CD14-positive monocyte (primary cell): ENCODE measurements at places on chromosomes 13 and 19.
A peak's percentile ranks its signal among the peaks of the same experiment; 100 is the strongest.

DNA sequence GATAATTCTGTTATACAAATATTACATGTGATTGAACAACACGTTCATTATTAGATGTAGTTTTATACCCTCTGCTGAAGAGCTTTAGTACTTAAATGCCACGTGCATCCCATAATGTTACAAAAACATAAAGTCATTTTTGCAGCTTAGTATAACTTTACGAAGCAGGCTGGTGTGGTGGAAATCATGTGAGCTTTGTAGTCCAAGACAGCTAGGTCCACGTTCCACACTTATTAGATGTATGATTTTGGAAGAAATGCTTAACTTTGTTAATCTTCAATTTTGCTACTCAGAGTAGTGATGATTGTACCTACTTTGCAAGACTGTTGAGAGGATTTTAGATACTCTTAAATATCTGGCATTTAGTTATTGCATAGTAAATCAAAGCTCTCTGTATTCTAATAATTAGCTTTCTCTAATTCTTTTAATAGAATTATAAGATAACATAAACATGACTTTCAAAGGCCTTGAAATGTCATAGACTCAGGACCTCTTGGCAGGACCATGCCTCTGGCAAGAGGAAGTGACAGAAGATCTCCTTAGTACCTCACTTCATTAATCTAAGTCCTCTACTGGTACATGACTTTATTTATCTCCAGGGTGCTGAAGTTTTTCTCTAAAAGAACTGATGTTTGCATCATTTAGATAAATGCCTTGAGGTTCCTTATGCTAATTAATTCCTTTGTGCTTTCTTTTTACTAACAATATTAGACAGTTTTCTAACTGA lies 153.7 kb downstream of the PCDH20 start:
- no peak for DNase-seq

DNA sequence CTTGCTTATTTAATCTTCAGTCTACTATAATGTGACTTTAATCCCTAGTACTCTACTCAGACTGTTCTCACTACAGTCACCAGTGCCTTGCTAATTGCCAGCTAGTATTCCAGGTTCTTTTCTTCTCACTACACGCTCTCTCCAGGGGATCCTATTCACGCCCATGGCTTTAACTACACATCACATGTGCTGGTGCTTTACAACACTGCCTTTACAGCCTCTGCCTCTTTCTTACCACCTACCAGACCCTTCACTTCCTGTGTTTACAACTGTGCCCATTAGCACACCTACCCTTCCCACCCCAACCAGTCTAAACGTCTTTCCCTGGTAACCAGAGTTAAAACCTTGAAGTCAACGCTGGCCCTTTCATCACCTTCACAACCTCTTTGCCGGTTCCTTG lies 249.5 kb downstream of the DNAJC15 start:
- no peak for DNase-seq

- DNase-seq = no peak
These were observed 2.2 kb downstream of the PSMD8 start for GRCh38 chr19:38376576-38376975.

- no peak for DNase-seq
These were observed 29.0 kb upstream of the MIER2 start for GRCh38 chr19:373391-374182.

- DNase-seq = no peak
These were observed 33.8 kb upstream of the SACS start for GRCh38 chr13:23467048-23467931.

DNA sequence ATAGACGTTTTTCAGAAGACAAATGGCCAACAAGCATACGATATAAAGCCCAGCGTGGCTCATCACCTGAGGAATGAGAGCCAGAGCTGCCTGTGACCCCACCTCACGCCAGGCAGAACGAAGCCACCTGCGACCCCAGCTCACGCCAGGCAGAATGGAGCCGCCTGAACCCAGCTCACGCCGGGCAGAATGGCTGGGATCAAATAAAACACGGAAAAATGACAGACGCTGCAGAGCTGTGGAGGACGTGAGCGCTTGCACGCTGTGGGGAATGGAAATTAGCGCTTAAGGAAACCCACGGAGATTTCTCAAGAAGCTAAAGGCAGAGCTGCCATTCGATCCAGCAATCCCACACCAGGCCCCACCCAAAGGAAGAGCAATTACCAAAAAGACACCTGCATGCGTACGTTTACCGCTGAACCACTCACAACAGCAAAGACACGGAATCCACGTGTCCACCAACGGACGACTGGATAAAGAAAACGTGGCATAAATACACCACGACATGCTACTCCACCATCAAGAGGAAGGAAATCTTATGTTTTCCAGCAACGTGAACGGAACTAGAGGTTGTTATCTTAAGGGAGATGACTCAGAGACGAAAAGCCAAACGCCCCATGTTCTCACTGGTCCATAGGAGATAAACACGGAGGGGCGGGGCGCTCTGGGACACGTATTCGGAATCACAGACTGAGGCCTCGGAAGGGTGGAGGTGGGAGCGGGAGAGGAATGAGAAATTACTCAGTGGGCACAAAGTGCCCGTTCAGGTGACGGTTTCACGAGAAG lies 30.7 kb upstream of the C13orf46 start:
- DNase-seq = no peak

DNA sequence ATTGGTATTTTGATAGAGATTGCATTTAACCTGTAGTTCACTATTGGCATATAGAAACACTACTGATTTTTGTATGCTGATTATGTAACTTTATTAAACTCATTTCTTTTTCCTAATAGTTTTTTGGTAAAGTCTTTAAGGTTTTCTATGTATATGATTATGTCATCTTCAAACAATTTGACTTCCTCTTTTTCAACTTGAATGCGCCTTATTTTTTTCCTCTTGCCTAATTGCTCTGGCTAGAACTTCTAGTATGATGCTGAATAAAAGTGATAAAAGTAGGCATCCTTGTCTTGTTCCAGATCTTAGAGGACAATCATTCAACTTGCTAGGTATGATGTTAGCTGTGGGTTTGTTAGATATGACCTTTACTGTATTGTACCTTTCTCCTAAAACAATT lies 1034.9 kb downstream of the PCDH9 start:
- no peak for DNase-seq

DNA sequence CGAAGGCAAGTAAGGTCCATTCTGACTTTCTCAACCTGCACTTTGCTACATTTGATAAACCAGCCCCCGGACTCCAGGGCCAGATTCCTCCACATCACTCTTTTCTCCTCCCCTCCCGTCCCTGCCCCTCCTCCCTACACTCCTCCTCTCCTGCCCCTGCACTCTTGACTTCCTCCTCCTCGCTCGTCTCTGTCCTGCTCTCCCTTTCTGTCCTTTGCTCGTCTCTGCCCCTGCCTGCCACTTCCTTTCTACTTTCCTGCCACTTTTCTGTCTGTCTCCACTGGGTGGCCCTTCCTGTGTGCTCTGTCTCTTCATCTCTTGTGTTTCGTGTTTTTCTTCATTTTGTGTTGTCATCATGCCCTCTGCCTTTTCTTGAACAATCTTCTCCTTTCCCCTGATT lies 7.0 kb downstream of the U2AF2 start:
- no peak for DNase-seq

- DNase-seq = no peak
These were observed 35.4 kb downstream of the RFX2 start for GRCh38 chr19:6074709-6075403.

- peak; percentile 23 for DNase-seq
These were observed 339.0 kb downstream of the RFC3 start for GRCh38 chr13:34156841-34157365.

- DNase-seq = no peak
These were observed 5.0 kb downstream of the RPL36 start for GRCh38 chr19:5694956-5695648.

DNA sequence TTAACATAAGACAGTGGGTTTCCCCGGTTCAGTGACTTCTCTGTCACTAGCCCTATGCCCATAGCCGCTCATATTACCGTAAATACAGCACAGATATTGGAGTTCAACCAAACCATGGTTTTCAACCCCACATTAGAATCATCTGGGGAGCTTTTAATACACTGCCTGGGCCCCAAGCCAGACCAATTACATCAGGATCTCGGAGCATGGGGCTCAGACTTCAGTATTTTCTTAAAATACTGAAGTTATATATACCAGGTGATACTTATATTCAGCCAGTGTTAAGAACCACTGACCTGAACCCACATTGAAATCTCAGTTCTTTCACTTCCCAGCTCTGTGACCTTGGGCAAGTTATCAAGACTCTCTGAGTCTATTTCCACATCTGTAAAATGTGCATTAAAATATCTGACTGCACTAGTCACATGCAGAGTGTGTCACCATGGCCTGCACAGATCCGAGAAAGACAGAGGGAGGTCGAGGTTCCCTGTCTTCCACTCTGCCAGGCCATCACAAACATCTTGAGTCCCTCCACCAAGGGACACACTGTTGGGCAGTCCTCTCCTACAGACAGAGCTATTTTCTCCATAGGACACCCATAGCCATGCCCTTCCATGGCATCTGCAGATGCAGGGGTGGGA lies 32.2 kb upstream of the IPO5 start:
- no peak for DNase-seq

- no peak for DNase-seq
These were observed 228.8 kb upstream of the STARD13 start for GRCh38 chr13:33514362-33514761.

DNA sequence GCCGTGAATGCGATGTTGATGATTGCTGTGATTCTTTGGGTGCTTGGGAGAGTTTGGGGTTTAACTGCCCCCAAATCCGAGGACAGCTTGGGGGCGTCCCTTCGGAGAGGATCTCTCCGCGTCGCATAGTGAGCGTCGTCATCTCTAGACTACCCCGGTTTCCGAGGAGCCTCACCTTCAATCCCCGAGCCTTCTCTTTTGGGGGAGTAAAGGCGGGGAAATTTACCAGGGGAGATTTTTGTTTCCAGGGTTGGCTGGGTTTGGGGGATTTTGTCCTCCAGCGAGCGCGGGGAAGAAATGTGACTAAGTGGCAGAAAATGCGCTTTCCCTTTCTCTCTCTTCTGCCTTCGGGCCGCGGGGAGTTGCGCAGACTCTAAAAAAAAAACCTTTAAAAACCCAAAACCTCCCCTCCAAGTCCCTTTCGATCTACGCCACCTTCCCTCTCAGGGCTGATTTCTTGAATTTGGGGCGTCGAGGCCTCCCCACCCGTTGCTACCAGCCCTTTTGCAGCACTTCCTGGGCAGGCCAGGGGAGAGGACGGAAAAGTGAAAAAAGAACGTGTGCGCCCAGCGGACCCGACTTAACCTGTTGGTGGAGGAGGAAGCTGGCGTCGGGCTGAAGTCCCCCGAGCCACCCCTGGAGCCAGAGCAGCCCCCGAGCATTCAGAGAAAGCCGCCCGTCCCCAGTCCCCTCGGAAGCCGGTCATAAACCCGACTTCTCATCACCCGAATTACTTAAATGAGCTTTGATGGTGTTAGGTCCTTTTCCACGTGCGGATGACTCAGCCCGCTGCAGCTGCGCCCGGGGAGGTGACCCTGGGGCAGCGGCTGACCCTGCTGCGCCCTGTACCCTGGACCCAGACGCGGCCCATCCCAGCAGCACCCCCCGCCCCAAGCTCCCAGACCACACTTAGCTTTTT lies 17.7 kb downstream of the NFIX start:
- peak; percentile 47 for DNase-seq

- no peak for DNase-seq
These were observed 581 bp downstream of the RPL18 start for GRCh38 chr19:48618278-48618915.

- no peak for DNase-seq
These were observed 151.7 kb downstream of the DLEU7 start for GRCh38 chr13:50691681-50692263.

- DNase-seq = no peak
These were observed 130.1 kb downstream of the KLF12 start for GRCh38 chr13:74004109-74004508.

DNA sequence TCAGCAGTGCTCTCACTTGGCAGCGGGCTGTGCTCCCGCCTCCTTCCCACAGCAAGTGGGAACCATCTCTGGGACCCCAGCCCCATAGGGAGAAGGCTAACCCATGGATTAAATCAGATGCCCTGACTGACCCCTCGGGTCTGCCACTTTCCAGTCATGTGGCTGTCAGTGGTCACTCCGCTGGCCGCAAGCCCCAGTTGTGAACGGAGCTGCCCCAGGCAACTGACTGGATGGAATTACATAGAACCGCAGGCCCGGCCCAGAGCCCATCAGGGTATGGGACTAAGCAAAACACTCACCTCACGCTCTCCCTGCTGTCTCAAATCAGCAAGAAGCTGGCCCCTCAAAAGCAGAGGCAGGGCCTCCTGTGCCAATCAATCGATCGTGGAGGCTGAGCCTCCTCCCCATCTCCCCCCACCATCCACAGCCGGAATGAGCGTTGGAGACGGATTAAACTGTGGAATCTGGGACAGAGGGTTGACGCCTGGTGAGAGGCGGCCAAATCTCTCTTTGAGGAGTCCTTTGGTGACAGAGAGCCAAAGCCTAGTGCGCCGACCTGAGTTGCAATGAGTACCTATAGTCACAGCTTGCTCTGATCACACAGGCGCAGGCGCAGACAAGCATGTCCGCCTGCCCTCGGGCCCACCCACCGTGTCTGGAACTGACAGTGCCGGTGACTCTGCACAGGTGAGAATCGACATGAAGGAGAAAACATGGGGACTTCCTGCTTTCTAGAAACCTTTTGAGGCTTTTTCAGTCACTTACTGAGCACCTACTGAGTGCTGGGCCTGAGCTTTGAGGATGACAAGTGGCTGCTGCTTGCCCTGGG lies 38.7 kb downstream of the PBX4 start:
- no peak for DNase-seq

DNA sequence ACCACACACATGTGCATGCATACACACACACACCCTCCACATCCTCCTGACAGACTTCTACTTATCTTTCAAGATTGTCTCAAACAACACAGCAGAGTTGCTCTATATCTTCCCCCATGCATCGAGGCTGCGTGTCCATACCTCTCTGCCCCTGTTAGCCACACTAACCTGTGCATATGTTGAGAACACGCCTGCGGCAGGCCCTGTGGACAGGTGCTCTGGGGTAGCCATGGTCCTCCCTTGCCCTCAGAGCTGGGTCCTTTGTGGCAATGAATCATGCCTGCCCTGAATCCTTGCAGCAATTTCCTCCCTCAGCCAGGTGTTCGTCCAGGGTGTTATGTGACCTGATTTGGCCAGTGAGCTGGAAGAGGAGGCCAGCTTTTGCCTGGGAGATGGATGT lies 213.3 kb downstream of the KATNAL1 start:
- no peak for DNase-seq

GRCh38 chr19:29781386-29782259 lies 30.2 kb upstream of the CCNE1 start:
- DNase-seq = no peak

- DNase-seq = peak; percentile 3
These were observed 31.1 kb downstream of the ITM2B start for GRCh38 chr13:48264058-48264457.

GRCh38 chr19:6773323-6773931 lies 919 bp downstream of the VAV1 start:
- peak; percentile 49 for DNase-seq

DNA sequence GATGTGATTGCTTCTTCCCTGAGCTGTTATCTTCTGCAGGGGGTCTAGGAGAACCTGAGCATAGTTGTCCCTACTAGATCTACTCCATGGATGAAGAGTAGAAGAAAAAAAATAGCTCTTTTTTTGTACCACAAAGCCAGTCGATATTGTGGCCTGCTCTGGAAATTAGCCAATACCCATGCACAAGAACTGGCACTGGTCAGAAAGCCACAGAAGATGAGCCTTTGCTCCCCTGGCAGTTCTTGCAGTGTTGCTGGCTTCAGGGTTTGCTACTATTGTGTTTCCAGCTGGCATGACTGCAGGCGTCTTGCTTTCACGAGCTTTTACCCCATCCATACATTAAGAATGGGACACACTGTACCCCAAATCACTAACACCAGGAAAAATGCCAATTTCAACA lies 547.7 kb upstream of the KLF12 start:
- no peak for DNase-seq
